ENCODE measurements at places on chromosomes 3 and 15.
A peak's percentile ranks its signal among the peaks of the same experiment; 100 is the strongest.

GRCh38 chr3:37989821-37990480, 635 bp upstream of the VILL start:
- no peak for DNase-seq

DNA sequence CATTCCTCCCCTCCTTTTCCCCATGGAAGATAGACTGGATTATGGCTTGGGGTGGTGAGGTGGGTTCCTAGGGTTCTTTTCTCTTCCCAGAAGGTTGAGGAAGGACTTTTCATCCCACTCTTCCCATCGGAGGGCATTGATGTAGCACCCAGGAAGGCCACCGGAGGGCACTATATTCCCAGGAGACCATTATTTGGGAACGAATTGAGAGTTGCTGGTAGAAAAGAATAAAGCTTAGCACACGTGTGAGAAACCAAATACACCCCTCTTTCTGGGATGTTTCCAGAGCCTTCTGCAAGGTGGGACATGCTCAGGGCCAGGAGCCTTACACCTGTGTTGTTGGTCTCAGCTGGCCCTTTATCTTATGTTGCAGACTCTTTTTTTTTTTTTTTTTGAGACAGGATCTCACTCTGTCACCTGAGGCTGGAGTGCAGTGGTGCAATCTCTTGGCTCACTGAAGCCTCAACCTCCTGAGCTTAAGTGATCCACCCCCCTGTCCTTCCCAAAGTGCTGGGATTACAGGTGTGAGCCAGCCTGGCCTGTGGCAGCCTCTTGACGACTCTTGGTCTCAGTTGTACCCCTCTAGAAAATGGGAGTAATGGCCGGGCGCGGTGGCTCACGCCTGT, 6.3 kb upstream of the CDC25A start:
- peak; percentile 73 for DNase-seq

DNA sequence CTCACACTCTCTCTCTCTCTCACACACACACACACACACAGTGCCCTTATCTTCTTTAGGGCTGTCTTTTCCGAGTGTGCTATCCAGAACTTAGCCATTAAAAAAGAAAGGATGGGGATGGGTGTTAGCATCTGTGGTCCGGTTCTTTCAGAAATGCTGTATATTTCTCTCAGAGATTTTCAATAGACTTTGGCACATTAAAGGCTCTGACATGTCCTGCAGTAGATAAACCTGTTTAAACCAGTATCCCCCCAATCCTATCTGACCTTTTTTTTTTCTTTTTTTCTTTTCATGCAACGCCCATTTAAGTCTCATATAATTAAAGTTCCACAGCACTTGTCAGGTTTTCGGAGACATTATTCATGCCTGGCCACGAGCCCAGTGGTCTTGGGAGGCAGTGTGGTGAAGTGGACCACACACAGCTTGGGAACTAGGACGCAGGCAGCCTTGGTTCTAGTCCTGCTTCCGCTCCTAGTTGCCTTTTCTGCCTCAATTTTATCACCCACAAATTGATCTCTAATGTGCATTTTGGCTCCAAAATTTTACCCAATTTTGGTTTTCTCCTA, 13.3 kb downstream of the CAV3 start:
- DNase-seq: no peak

- peak; percentile 33 for DNase-seq
Observed at GRCh38 chr15:34047893-34048775, 9.1 kb upstream of the AVEN start.

- DNase-seq: no peak
Observed at GRCh38 chr3:15924914-15925313, 127.1 kb upstream of the ANKRD28 start.

GRCh38 chr3:136343446-136343845, 93.3 kb downstream of the PCCB start:
- no peak for DNase-seq

DNA sequence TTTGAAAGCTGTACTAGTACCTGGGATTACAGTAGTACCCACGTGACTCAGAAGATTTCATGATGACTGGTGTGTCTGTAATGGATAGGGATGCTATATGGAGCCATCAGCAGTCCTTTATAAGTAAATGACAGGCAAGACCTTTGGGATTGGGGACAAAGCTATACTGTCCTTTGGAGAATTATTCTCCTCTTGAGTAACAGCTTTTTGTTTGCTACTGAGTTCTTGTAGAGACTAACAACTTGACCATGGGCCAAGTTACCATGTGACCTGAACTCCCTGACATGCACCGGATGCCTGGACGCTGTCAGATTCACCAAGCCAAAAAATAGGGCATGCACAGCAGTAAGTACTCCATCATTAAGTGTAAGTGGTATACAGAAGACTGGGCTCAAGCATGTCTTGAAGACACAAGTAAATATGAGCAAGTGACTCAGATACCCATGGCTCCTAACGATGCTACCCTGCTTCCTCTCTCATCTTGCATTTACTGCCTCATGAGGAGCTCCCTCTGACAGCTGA, 12.9 kb downstream of the SEC11A start:
- DNase-seq: no peak

DNA sequence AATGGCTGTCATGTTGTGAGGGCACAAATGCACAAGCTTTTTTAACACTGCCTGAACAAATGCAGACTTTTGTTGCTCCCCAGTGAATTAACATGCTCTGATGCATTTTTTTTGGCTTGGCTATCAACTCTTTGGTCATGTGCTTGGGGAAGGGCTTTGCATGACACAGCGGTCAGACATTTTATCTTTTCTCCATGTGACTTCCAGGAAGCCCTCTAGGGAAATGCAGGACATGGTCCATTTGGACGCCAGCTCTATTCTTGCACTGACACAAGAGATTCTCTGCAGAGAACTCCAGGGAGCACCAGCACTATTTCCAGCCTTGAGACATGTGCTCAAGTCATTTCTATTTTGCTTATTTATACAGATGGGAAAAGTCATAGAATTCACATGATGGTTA, 46.2 kb downstream of the NEK11 start:
- peak; percentile 37 for DNase-seq

DNA sequence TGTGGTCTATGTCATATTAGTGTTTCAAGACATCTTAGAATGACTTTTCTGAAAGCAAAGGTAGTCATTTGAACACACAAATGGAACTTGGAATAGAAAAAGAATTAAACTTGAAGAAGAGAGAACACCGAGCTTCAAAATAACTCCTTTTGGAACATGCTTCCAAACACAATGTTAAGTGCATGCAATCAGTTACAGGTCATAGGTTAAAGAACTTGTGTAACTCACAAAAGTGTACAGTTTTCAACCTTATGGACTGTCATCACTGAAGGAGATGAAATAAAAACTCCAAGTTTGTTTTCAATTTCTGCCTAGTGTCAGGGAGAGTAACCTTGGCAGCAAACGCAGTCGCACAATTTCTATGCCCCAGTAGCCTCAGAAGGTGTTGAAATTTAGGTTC, 192.9 kb upstream of the NECTIN3 start:
- DNase-seq: no peak

DNA sequence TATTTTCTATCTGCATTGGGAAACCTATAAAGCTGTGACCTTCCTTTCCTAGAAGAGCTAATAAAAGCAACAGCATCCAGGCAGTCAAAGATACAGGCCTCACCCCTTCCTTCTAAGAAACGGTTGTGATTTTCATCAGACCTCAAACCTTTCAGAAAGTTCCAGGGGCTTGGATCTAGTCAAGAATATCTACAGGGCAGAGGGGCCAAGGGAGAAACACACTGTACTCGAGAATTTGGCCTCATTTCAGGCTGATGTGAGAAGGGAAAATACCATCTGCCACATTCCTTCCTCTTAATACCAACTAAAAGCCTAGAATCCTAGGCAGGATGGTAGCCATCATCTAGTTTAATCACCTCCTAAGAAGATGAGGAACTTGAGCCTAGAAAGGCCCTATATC, 24.5 kb upstream of the BCL6 start:
- DNase-seq: no peak

DNA sequence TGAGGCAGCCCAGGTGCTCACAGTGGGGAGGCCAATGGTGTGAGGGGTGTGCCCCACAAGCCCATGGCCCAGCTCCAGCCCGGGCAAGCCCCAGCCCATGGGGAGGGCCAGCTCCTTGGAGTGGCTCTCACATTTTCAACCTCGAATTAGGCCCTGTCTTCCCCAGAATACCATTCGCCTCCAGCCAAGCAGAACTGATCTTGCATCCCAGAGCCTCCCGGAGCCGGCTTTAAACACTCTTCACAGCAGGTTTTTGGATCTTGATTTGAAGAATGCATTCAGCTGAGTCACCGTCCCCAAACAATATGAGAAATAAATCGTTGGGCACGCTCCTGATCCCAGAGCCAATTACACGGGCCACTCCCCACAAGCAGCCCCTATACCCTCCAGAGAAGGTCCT, 23.7 kb downstream of the TPRA1 start:
- DNase-seq: no peak

DNA sequence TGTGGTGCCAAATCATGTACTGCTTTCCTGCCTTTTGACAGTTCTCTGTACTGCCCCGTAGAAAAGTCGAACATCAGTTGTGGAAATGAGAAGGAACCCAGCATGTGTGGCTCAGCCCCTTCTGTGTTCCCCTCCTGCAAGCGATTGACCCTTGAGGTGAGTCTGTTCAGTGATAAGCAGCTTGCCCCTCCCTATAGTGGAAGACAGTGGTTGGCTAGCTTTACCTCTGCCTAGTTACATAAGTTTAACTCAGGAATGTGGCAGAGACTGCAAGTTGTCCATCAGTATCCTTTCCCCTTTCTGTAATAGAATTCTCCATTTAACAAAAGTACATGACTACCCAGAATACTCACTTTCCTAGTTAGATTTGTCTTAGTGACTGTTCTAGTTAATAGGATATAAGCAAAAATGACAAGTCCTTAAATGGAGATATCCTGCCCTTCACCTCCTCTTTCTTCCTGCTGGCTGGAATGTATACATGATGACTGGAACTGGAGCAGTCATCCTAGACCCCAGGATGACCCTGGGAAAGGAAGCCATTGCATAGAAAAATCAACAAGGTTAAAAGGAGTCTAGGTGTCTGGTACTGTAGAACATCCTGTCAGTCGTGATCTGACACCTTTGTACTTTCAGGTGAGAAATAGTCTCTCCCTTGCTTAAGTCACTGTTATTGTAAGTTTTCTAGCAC, 10.6 kb downstream of the SETMAR start:
- DNase-seq: peak; percentile 43

DNA sequence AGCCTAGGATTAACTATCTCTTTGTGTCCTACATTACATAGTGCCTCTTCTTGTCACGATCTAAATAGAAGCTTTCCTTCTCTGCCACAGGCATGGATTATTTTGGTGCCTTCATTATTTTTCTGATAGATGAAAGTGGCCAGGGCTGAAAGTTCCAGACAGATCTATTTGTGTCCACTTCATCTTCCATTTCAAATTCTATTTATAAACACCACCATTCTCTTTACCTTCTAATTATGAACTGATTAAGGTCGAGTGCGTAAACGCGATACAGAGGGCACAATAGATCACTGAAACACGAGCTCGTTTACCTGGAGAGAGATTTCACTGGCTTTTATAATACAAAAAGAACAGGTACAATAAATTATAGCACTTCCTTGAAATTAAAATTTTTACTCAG, 105.0 kb downstream of the EDEM1 start:
- no peak for DNase-seq

GRCh38 chr3:68631850-68632545, 300.3 kb downstream of the TAFA4 start:
- DNase-seq: no peak

- no peak for DNase-seq
Observed at GRCh38 chr3:30135190-30135589, 471.2 kb upstream of the TGFBR2 start.

GRCh38 chr3:52529376-52530333, 4.0 kb downstream of the NT5DC2 start:
- no peak for DNase-seq

GRCh38 chr3:28989646-28990089, 291.2 kb upstream of the RBMS3 start:
- peak; percentile 39 for DNase-seq

DNA sequence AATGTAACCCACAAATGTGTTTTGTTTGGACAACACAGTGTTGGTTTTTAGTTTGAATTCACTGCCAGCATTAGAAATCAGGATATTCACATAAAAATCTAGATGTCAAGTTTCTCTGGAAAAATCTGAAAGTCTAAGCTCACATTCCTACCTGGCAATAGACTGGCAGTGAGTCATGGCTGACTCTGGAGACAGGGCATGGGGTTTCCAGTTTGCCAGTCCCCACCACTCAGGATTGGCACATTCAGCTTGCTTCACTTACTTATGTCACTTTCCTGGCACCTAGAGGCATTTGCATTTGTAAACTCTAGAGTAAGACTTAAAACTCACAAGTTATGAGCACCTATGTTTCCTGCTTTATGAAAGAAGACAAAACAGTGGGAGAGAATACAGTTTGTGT, 19.1 kb upstream of the SEC61A1 start:
- DNase-seq: peak; percentile 22

DNA sequence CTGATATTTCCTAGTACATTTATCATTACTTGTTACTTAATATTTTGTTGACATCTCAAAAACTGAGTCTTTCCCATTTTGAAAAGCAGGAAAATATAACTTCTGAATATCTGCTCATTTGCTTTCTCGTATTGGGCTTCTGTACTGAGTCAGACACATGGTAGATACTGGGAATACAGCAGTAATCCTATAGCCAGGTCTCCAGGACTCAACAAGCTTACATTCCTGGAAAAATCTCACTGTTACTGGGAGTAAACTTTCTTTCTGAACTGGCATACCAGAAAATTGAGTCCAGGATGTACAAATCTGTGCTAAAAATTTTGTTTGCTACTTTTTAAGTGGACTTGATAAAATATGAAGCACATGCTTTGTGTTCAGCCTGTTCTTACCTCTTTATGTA, 240.4 kb downstream of the RBMS3 start:
- no peak for DNase-seq

- DNase-seq: no peak
Observed at GRCh38 chr15:71888797-71889196, 78.4 kb downstream of the NR2E3 start.

GRCh38 chr15:100341750-100342560, at the start of gene ADAMTS17:
Gene ADAMTS17, minus strand, starts transcription at chr15:100341975. Its CDS starts 76 bp downstream, at chr15:100341899.
- peak; percentile 28 for DNase-seq

GRCh38 chr3:53147151-53147902, 13.7 kb upstream of the PRKCD start:
- no peak for DNase-seq

DNA sequence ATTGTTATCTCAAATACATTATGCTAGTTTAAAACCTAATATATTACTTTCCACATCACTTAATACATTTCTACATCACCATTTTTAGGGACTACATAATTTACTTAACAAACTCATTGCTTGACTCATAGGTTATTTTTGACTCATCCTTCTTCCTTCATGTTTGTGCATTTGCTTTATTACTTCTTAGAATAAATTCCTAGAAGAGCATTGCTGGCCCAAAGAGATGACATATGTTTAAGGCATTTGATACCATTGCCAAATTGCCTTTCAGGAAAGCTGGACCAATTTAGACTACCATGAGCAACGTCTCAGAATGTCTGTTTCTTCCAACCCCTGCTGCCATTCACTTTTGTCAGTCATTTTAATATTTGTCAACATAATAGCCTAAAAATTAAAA, 905.8 kb downstream of the IGSF11 start:
- no peak for DNase-seq

GRCh38 chr3:74271541-74271940, 342.9 kb downstream of the CNTN3 start:
- no peak for DNase-seq

GRCh38 chr15:75661100-75661755, 13.5 kb downstream of the SNX33 start:
- DNase-seq: peak; percentile 93
